ENCODE measurements at places on chromosomes 2 and 18.

GRCh38 chr2:217713395-217714286 is 289.2 kb downstream of the TNS1 start:
- peak; percentile 79 for DNase-seq

GRCh38 chr2:70986499-70987189 is 8.0 kb downstream of the TEX261 start:
- no peak for DNase-seq

GRCh38 chr2:32715981-32716380 is 88.1 kb downstream of the TTC27 start:
- DNase-seq: no peak

- no peak for DNase-seq
Measured at GRCh38 chr2:19731037-19731436, 170.7 kb downstream of the TTC32 start.

DNA sequence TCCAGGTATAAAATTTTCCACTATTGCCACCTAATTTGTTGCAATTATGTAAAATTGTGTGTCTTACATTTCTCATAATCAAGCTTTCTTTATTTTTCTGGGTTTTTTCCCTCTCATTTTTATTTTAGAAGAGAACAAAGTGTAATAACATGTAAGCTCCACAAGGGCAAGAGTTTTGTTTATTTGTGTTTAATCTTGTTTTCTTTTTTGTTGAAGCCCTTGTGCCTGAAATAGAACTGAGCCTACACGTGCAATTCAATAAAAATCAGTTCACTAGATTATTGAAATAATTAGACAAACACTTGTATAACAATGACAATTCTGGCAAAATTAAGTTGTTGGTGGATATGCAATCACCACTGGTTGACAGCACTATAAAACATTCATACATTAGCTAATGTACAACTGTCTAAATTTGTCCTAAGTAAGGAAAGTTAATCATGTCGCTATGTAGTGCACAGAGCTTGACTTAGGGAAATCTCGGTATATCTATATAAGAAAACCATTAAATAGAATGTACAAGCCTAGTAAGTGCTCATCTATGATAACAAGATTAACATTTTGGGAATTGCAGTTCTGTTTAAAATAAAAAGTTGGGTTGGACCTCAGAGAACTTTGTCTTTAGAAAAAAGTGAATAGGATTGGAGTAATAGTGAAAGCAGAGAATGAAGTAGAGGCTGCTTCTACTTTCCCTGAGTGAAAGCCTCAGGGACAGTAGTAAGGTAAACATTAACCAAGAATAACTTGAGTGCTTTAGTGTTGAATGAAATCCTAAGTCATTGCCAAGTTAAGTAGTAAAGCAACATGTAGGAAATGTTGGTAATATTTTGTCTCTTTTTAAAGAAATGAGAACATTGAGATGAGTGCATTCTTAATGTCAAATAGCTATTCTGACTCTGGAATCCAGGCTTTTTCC is 37.4 kb upstream of the NOL4 start:
- no peak for DNase-seq

GRCh38 chr18:39272230-39272629 is 1706.6 kb upstream of the CELF4 start:
- DNase-seq: no peak

DNA sequence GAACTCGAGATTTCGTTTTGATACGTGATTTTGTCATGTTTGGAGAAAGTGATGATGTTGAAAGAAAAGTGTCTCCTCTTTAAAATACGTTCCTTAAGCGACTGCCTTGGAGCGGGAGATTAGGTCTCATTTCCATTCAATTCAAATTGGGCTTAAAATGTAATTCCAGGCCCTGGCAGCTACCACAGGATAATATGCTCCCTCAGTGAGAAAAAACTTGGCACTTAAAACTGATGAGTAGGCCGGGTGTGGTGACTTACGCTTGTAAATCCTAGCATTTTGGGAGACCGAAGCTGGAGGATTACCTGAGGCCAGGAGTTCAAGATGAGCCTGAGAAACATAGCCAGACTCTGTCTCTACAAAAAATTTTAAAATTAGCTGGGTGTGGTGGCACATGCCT is 146.3 kb upstream of the L3MBTL4 start:
- no peak for DNase-seq

GRCh38 chr2:20914771-20915170 is 91.9 kb upstream of the LDAH start:
- DNase-seq: no peak

DNA sequence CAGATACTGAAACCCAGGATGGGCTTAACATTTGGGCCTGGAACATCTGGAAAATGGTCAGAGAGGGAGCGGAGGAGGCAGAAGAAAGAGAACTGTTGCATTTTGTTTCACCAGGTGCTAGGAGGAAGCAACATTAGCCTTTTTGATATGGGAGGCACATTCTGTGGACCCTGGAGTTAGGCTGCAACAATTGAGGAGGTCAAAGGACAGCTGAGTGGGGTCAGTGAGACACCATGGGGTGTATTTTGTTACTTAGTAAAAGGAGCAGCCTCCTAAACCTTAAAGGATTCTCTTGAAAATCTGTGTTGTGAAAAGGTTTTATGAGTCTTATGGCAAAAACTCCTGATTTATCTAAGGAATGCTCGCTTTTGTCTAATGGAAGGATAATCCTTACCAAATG is 124.9 kb downstream of the GREB1L start:
- no peak for DNase-seq

- DNase-seq: no peak
Measured at GRCh38 chr2:16693854-16694253, 28.2 kb upstream of the CYRIA start.

DNA sequence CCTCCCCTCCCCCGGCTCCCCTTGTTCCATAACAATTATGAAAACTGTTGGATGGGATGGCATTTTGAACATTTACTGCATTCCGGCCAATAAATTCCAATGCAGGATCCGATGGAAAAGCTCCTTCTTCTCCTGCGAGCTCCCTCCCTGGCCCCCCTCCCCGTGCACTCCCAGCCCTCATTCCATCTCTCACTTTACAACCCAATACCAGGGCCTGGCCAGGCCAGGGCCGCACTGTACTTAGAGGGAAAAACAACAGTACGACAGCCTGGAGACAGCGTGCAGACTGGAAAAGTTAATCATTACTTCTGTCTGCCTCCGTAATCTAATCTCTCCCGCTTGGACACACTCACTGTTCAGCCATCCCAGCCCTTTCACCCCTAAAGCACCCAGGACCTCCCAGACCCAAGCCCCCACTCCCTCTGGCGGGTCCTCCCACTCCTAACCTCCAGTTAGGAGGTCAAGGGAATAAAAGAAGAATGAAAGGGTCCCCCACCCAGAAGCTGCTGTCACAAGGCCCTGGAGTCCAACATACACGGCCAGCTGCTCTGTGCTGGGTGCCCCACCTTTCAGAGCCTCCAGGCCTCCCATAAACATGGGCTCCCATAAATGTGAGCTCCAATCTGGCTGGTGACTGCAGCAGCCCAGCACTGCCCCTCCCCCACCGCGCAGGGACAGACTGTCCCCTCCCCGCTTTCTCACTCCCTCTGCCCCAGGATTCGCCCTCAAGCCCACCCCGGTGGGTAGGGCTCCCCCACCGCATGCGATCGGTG is 20.6 kb downstream of the SMAD7 start:
- no peak for DNase-seq

DNA sequence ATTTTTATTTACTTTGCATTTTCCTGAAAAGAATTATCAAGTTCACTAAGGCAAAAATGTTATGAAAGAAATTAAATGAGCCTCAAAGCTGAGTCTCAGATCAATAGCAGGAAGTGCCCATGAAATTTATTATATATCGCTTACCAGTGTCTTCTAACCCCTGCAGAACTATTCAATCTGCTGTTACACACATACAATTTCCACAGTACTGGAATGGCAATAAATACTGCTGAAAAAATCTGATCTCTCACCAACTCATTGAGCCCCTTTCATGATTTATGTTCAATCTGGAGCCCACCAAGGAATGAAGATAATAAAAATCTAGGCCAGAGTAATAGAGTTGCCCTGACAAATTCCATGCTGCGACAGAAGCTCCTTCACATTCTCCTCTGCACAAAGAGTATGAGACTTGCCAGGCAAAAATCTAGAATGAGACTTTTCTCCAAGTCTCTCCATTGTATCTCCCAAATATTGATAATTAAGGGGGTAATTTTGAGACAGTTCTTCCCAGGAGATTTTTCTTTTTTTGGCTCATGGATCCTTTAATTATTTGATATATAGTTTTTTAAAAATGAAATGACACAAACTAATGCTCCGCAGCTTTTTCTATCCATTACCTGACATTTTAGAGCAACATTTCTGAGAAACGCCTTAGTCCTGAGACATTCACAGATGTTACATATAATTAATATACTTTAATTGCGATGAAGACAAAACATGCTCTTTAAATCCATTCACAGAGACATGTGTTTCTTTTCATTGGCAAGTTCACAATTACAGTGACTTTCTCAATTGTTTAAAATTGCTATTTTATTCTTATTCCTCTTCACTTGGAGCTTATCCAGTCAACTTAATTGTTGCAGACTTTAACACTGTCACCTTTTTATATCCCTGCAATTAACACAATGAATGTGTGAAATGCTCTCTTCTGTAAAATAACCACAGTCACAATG is 1020.4 kb downstream of the CBLN2 start:
- DNase-seq: no peak

GRCh38 chr2:20429528-20429927 is 17.3 kb upstream of the RHOB start:
- DNase-seq: no peak

DNA sequence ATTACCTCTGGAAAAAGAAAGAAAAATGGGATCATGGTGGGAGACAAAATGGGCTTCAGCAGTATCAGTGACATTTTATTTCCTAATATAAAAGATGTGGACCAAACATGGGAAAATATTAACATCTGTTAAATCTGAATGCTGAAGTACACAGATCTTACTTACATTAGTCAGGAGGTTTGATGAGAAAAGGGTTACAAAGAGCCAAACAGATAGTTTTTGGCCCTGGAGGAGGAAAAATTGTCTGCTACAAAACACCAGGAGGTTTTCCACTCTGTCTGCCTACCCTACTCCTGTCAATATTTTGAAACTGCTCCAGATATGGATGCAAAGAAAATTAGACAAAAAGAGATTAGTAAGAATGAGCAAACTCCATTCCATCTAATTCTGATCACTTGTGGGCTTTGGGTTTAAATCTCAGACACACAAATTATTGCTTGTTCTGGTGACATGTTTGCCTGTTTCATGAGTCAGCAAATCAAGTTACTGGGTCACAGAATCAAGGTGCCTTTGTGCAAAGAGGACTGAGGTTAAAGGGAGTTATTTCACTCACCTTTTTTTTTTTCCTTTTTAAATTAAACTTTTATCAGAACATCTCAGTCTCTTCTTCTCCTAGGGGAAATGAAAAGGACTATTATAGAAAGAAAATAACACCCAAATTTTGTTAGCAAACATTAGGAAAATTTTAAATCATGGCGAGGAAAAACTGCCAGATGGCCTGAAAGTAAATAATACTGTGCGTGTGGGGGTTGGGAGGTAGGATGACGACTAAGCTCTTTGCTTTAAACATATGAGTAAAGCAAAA is 87.0 kb upstream of the SPATS2L start:
- no peak for DNase-seq

- no peak for DNase-seq
Measured at GRCh38 chr2:47513981-47514520, 111.1 kb downstream of the MSH2 start.

DNA sequence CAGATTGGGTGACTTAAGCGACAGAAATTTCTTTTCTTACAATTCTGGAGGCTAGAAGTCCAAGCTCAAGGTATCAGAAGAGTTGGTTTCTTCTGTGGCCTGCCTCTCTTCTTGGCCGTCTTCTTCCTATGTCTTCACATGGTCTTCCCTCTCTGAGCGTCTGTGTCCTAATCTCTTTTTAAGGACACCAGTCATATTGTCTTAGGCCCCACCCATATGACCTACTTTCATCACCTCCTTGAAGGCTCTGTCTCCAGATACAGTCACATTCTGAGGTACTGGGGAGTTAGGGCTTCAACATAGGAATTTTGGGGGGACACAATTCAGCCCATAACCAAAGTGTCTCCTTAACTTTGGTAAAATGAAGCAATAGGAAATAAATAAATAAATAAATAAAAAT is 110.9 kb upstream of the EPC2 start:
- DNase-seq: no peak

- DNase-seq: no peak
Measured at GRCh38 chr2:31013301-31013700, 124.9 kb downstream of the GALNT14 start.

DNA sequence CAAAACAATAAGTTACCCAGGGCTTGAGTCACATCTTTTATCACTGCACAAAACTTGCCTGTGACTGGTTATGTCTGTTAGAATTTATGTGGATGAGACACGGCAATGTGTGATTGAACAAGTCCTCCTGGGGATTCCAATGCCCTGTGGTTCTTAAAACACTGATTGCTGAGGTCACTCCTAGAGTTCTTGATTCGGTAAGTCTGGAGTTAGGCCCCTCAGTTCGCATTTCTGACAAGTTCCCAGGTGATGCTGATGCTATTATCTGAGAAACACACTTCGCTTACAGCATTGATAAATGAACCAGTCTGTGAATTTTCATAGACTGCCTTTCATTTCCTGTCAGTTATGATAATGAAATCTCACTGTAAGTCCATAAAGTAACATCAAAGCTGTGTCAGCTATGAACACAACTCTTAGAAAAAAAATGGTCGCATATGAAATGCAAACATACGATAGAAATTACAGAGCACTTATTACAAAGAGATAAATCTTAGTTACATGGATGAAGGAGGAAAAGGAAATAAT is 214.0 kb downstream of the DLGAP1 start:
- DNase-seq: no peak

DNA sequence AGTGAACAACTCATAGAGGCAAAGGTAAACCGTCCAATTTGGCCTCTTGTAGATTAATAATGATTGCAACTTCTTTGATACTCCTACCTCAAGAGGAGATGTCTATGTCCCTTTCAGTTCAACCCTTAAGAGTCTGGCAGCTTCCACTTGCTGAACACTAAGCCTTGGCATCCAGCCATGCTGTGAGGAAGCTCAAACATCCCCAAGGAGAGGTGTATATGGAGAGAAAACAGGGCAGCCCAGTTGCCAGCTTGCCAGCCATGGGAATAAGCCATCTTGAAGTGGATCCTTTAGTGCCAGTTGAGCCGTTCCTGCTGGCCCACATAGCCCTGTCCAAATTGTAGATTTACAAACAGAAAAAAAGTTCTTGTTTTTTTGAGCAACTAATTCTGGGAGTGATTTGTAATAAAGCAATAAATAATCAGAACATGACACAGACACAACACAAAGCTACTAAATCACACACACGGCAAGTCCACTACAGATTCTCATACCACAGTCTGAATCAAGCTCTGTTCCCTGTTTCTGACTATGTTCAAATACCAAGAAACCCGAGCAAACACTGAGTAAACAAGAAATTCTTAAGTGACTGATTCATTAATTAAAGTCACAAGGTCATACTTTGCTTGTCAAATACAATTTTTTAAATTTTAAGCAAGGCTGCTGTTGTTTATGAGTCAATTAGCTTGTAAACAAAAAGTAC is 96.1 kb downstream of the PID1 start:
- DNase-seq: no peak

DNA sequence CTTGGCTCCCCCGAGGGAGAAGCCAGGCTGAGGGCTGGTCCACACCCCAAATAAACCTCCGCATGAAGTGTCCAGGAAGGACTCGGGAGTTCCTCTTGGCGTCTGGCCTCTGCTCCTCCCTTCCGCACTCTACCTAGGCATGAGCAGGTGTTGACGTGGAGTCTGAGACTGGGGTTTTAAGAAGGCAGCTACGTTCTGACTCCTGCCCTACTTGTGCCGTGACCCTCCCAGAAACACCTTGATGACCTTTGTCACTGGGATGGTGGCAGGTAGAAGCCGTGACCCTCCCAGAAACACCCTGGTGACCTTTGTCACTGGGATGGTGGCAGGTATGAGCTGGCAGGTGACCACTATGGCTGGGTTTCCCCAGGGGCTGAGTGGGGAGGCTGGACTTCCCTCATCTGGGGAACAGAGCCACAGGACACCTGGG is 54.8 kb downstream of the HS6ST1 start:
- no peak for DNase-seq
